ENCODE measurements at places on chromosomes 1 and 21.
A peak's percentile ranks its signal among the peaks of the same experiment; 100 is the strongest.

GRCh38 chr1:95615421-95615820 lies 381.4 kb downstream of the RWDD3 start:
- no peak for DNase-seq

- DNase-seq, result no peak
Observed at GRCh38 chr21:45410865-45411809, 6.2 kb downstream of the COL18A1 start.

DNA sequence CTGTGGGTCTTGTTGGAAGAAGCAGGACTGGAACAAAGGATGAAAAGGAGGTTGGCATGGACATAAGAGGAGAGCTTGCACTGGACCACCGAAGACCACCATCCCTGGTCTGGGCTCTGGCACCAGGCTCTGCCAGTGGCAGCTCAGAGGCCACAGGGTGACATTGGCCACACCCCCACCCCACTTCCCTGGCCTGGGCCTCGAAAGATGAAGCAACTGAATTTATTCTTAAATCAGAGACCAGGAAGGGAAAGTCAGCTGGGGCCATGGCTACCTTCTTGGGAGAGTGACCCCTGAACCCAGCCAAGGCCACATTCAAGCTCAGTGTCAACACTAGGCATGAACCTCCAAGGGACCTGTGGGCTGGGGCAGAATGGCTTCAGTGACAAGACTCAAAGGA lies 4.0 kb downstream of the KLHDC7A start:
- no peak for DNase-seq

GRCh38 chr21:35922618-35923017 lies 137.7 kb downstream of the SETD4 start:
- peak; percentile 20 for DNase-seq

DNA sequence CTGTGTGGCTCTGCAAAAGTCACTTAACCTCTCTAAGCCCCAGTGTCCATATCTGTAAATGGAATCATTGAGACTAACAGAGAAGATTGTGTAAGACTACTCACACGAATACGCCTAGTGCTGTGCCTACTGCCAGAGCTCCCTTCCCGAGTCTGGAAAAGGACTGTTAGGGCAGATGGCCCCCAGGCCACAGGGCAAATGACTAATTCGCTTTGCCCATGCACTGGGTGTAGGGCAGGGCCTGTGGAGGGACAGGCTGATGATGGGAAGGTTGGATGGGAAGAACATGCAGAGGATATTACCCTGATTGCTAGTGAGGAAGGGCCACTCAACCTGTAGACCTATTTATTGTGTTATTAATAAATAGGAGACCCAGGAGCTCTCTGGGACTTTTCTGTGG lies 4.2 kb upstream of the GPR61 start:
- DNase-seq, result no peak

- DNase-seq, result no peak
Observed at GRCh38 chr1:30321246-30321910, 402.0 kb downstream of the MATN1 start.

- peak; percentile 43 for DNase-seq
Observed at GRCh38 chr21:33360881-33361602, 36.3 kb downstream of the IFNAR1 start.

DNA sequence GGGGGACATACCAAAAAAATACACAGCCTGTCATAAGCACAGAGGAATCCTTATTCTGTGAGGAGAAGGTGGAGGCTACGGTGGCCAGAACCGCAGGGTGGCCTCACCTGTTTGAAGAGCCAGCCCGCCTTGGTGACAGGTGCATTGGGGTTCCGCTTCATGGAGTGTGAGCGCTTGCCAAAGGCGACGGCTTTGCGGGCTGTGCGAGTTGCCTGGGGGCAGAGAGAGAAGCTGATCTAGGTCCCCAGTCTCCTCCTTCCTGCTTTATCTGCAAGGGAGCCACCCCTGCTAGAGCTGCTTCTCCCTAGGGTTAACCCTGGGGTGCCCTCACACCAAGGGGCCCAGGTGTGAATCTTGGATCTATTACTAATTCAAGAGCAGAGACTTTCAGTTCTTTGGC lies 54.3 kb upstream of the GOLT1A start:
- no peak for DNase-seq

GRCh38 chr1:169361281-169361680 lies 6.3 kb downstream of the NME7 start:
- DNase-seq, result peak; percentile 11

DNA sequence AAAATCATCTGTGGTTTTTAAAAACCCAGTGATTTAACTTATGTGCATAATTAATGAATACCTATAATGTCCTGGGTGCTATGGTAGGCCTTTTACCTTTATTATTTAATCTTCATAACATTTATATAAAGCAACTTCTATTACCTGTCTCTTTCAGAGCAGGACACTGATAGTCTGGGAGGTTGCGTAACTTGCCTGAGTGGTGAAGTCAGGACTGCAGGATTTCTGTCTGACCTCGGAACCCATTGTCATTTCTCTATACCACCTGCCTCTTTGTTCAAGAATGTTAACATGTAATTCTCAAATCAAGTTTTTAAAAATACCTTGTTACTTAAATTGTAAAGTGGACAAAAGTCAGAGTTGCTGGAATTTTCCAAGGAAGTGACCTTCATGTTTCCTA lies 41.0 kb upstream of the BACH1 start:
- DNase-seq, result no peak

DNA sequence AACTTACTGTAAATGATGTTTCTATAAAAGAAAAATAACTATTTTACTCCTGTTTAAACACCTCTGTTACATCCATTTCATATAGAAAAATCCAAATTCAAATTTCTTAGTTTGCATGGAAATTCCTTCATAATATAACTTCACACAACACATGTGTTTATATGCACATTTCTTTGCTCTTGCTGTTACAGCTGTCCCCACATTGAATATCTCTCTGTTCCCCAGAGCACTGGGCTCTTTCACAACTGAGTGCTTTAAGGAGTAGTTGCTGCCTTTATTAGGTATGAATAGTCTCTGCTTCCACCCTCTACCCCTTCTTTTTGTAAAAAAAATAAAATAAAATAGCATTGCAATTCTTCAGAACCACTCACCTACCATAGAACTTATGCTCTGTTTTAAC lies 287.0 kb downstream of the OLFM3 start:
- no peak for DNase-seq

DNA sequence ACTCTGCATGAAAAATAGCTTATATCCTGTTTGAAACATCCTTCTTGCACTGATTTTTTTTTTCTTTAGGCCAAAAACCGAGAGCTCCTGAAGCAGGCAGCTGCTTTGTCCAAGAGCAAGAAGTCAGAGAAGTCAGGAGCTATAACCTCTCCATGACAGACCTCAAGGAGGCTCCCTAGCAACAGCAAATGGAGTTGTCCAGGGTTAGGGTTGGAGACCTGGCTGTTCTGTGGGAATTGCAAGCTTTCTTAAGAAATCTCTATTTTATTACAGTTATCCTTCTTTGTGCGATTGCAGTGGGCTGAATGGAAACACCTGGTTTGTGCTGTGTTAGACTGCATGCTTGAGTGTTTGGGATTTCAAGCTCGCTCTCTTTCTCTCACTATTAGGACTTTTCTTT lies 12.6 kb upstream of the STX12 start:
- no peak for DNase-seq

DNA sequence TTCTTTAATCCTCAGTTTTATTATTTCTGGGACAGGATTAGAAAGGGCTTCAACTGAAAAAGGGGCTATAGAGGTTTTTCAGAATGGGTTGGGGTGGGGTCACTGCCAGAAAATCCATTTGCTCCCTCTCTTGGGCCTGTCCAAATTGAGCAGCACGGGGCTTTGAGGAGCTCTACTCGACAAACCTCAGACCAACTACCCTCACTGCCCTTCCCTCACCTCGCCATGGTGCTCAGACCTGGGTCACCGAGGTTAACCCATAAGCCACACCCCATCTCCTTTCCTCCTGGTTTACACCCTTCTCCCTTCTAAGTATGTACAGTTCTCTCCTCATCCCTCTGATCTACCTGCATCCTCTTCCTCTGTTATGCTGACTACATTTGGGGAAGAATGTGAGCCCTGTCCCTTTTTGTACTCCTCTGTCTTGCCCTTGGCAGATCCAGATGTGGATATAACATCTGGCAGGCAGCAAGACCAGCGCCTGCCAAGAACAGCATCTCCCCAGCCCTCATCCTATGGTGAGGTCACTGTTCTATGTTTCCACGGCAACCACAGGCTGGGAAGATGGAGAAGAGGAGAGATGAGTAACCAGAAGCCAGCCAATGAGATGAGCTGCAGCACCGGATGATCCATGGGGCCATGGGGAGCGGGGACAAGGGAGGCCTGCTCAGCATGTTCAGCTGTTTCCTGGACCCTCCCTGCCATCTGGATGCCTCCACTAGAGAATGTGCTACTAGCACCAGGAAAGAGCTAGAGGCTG lies 3.7 kb upstream of the FABP3 start:
- peak; percentile 99 for DNase-seq

DNA sequence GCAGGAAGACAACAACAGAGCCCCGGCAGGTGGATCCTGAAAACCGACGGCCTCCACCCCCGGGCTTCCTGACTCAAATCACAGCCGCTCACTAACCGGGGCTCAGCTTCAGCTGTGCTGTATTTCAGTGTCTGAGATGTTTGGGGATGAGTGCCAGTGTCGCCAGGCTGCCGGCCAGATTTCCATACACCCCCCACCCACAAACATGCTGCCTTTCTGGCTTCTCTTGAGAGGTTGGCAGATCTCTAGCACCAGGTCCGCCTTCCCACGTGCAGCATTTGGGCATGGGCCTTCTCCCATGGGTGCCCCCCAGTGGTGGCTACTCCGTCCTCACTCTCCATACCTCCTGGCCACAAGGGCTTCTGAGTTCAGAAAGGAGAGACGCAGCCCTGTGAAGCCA lies 34.8 kb downstream of the KCNAB2 start:
- DNase-seq, result no peak

DNA sequence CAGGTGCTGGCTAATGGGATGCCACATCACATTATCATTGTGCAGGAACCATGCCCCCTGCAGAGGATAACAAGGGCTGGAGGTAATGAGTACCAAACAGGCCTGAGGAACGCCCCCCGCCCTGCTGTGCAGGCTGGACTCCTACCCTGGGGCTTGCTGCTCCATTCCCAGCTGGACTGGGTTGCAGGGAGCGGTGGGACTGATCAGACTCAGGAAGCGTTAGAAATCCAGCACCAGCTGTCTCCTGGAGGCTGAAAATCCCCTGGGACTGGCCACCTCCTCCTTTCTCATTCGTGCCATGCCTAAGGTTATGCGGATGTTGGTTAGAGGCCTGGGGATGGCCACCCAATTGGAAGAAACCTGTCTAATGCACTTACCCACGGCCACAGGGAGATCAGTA lies 36.9 kb upstream of the POU3F1 start:
- no peak for DNase-seq

GRCh38 chr1:110250749-110251148 lies 40.6 kb downstream of the KCNC4 start:
- DNase-seq, result no peak

DNA sequence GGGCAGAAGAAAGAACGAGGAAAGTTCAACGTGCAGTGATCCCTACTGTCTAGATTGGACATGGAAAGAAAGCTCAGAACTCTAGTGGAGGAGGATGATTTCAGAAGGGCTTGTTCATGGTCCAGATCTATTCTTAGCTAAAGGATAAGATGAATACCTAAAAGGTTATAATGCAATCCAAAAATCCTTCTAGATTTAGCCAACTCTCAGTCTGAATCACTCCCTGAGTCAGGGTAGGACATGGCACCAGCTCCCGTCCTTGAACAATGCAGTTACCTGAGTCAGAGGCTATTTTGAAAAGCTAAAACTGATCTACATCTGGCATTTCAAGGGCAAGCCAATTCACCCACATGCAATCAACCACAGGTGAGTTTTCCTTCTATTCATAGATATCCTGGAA lies 38.8 kb upstream of the HIVEP3 start:
- DNase-seq, result peak; percentile 11

DNA sequence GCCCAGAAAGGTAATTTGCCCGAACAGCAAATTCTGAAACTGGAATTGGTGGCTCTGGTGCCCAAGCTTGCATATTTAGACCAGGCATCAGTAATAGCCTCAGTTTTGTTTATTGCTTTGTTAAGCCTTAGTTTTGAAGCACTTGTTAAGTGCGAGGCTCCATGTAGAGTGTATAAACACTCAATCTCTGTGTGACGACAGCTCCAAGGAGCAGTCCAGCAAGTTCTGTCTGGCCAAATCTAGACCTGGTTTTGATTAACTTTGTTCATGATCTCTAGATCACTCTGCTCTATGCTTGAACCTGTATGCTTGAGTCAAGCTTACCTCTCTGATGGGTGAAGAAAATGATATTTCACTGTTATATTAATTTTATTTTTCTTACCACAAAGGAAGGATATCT lies 37.4 kb downstream of the DOP1B start:
- DNase-seq, result no peak

DNA sequence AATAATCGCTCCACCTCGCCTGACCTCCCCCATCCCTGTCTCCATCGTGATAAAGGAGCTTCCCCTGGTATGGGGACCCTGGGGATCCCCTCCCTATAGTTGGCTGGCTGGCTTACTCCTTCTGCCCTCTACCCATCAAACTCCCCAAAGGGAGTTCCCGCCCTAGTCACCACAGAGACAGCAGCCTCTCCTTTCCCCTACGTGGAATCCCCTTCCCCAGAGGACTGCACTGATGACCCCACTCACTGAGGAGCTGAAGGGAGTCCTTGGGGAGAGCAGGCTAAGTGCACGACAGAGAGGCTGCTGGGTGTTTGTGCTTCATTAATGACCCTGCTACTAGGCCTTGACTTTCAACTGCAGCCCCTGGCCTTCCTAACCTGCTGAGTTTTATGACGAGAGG lies 1.9 kb downstream of the CADM3 start:
- no peak for DNase-seq

DNA sequence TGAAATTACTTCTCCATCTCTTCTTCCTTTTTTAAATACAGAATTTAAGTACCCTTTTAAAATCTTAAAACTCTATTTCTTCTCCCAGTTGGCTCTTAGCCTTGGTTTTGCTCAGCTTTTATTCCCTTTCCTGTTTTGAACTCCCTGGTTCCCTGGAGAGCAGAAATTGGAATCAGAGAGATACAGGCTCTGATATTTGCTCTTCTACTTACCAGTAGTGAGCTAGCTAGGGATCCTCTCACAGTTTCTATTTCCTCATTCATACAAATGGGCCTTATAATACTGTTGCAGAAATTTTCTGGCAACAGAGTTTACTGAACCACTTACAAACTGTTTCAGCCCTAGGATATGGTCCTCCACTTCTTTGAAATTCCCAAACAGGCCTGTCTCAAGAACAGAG lies 606.3 kb downstream of the NUF2 start:
- DNase-seq, result no peak

DNA sequence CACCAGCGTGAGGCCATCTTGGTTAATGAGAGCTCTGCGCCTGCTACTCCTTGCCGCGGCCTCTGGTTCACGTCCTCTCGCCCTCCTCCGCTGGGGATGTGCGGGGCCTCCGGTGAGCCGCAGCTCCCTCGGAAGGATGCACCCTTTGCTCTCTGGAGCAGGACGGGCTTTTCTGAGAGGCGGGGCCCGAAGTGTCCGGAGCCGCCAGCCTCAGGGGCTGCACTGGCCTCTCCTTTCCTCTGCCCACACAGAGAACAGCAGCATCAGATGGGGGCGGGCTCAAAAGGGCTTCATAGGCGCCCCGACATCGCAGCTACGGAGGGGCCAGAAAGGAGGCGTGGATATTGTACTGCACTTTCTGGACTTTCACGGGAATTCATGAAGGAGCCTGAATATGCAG lies 284.7 kb downstream of the CAMTA1 start:
- DNase-seq, result no peak
